ENCODE measurements at places on chromosomes 3 and 15. TPM values are rescaled to one million over a fixed set of nuclear protein-coding genes. Genes with fewer than 3 reads are reported as not detected.

CDCP1 gene
- total RNA-seq: 1.6 TPM

DPH3 gene
- total RNA-seq: 16.6 TPM

CASR gene
- 0.31 TPM for total RNA-seq

GOLGA6D gene
- total RNA-seq: not detected

CCNB2 gene
- 9.7 TPM for total RNA-seq

ATG3 gene
- 45.4 TPM for total RNA-seq

MKRN3 gene
- 53.5 TPM for total RNA-seq

SIDT1 gene
- 4.7 TPM for total RNA-seq

CHRNA3 gene
- total RNA-seq: 0.31 TPM

IL5RA gene
- total RNA-seq: 1.3 TPM

LRRC15 gene
- not detected for total RNA-seq

FETUB gene
- not detected for total RNA-seq

TRIM71 gene
- total RNA-seq: 3.8 TPM

HCLS1 gene
- 2.2 TPM for total RNA-seq

ISL2 gene
- total RNA-seq: not detected

ZNF385D gene
- 23.2 TPM for total RNA-seq

VILL gene
- 17.5 TPM for total RNA-seq

AGBL1 gene
- 2.5 TPM for total RNA-seq

FBXL2 gene
- total RNA-seq: 96.7 TPM

ZIC4 gene
- total RNA-seq: 1.3 TPM

GOLGA6L26 gene
- total RNA-seq: not detected

BFSP2 gene
- 2.5 TPM for total RNA-seq

GPR62 gene
- 0.31 TPM for total RNA-seq

OR5K2 gene
- total RNA-seq: not detected

SERINC4 gene
- not detected for total RNA-seq

SLC6A1 gene
- total RNA-seq: 93.0 TPM

RASL12 gene
- total RNA-seq: 2.8 TPM

NPAP1 gene
- 0.94 TPM for total RNA-seq

DIS3L gene
- 42.9 TPM for total RNA-seq

LNP1 gene
- total RNA-seq: 10.0 TPM

ZBED2 gene
- not detected for total RNA-seq

SLC25A36 gene
- total RNA-seq: 266 TPM

LYZL4 gene
- total RNA-seq: not detected

MORC1 gene
- total RNA-seq: not detected

ZBTB47 gene
- total RNA-seq: 24.4 TPM

NT5DC2 gene
- total RNA-seq: 71.7 TPM

TMEM44 gene
- 51.6 TPM for total RNA-seq

CHST13 gene
- not detected for total RNA-seq

CHRM5 gene
- 0.63 TPM for total RNA-seq

ARPP21 gene
- 765 TPM for total RNA-seq

QTRT2 gene
- total RNA-seq: 18.2 TPM

LRRC34 gene
- total RNA-seq: 11.6 TPM

LRRC31 gene
- total RNA-seq: not detected

SERP1 gene
- 78.9 TPM for total RNA-seq

KCNAB1 gene
- 14.1 TPM for total RNA-seq

GOLGA8S gene
- under 0.01 TPM for total RNA-seq

CADPS gene
- 418 TPM for total RNA-seq
